NCI-H460 (cell line): ENCODE measurements at places on chromosomes 6 and 20.

DNA sequence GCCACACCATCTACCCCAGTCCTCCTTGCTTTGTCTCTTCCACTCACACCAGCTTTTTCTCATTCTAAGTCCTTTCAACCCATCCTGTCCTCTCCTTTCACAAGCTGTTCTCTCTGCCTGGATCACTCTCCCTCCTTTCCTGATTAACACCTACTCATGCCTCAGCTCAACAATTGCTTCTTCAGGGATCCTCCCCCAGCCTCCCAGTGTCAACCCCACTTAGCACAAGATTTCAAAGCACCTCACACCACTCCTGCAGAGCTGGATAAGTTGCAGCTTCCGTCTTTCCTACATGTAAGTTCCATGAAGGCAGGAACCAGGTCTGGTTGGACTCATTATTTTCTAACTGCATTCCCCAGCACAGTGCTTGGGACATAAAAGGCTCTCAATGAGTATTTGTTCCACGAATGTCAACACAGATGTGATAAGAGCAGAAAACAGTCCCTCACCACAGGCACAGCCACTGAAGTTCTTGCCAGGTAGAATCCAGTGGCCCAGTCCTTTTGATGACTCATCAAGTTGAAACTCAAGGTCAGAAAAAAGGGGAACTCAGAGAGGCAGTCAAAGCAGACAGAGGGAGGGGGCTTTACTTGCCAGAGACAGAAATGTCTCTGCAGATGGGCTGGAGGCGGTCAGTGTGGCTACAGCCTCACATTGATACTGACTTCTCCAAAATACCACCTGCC is 193.4 kb upstream of the PRDM1 start:
- DNase-seq: no peak

GRCh38 chr6:119720160-119720559 is 370.6 kb upstream of the MAN1A1 start:
- DNase-seq: no peak

GRCh38 chr6:95593025-95593424 is 15.7 kb downstream of the MANEA start:
- DNase-seq: no peak

DNA sequence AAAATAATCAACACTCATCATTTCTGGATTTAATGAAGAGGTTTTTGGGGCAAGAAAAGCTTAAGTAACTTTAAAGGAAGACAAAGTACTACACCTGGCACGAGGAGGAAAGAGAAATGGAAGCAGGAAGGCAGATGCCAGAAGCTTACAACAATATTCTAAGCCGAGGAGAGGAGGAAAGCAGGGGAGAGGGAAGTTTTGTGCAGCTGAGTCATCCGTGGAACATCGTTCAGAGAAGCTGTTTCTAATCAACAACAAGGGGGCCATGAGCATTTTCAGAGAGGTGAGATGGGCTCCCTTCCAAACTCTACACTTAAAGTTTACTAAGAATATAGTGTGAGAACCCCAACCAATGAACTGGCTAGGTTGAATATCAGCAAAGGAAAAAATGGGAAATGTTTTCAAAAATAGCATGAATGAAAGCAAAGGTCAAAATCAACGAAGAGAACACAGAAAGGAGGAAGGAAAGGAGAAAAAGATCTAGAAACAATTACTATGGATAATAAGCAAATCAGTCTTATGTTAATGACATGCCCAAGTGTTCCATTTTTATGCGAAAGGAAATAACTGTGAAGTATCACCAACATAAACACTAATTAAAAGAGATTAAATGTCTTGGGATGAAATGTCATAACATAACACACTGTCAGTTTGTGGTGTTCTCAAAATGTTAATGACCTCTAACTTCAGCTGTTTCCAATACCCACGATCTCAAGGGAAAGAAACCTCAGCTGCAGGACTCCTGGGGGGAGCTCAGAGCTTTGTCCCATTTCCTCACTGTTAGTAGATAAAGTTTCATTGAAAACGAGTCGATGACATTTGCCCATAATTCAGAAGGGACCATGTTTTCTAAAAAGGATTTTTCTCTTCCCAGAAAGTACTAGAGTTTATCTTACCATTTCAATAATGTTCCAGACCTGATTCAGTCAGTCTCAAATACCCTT is 203.4 kb upstream of the STXBP5 start:
- DNase-seq: no peak

- DNase-seq: no peak
Observed at GRCh38 chr20:50710492-50711063, 19.2 kb upstream of the RIPOR3 start.

GRCh38 chr6:30591008-30591407 is 19.8 kb downstream of the ABCF1 start:
- DNase-seq: no peak

DNA sequence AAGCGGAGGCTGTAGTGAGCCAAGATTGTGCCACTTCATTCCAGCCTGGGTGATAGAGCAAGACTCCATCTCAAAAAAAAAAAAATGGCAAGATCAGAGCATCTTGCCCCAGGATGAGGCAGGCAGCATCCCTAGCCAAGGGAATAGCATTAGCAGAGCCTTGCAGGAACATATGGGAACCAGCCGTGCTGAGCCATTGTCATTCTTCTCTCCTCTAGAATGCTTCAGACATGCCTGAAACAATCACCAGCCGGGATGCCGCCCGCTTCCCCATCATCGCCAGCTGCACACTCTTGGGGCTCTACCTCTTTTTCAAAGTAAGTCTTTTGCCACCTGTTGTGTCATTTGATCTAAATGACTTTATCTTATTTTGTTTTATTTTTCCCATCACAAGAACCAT is 13.0 kb downstream of the HM13 start:
- no peak for DNase-seq

- DNase-seq: no peak
Observed at GRCh38 chr6:20812776-20813175, 278.5 kb downstream of the CDKAL1 start.

GRCh38 chr6:13216236-13217014 is 111.9 kb downstream of the TBC1D7 start:
- DNase-seq: no peak

GRCh38 chr20:13174402-13174801 is 46.7 kb upstream of the ISM1 start:
- no peak for DNase-seq

DNA sequence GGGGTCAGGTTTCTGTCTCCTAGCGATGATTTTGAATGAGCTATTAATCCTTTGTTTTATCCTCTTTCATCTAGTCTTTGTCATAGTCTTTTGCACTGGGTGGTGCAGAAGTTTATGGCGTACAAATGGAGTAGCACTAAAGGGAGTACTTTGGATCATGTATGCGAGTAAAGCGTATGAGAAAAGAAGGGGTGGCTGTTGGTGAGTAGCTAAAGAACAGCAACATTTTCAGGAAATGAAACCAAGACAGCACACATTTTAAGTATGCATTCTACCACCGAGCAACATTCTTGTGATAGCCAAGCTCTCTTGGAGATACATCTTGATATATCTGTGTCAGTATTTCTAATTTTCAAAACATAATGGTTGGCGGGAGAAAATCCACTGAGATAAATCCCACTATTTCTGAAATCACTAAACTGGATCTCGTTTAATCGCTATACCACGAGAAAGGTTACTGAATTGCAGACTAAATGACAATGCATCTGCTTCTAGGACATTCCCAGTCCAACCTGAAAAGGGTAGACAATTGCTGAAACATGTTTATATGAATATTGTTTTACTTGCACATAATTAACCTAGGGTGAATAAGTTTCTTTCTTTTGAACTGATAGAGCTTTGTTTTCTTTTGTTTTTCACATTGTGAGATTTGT is 196.1 kb downstream of the TRIM27 start:
- DNase-seq: no peak

DNA sequence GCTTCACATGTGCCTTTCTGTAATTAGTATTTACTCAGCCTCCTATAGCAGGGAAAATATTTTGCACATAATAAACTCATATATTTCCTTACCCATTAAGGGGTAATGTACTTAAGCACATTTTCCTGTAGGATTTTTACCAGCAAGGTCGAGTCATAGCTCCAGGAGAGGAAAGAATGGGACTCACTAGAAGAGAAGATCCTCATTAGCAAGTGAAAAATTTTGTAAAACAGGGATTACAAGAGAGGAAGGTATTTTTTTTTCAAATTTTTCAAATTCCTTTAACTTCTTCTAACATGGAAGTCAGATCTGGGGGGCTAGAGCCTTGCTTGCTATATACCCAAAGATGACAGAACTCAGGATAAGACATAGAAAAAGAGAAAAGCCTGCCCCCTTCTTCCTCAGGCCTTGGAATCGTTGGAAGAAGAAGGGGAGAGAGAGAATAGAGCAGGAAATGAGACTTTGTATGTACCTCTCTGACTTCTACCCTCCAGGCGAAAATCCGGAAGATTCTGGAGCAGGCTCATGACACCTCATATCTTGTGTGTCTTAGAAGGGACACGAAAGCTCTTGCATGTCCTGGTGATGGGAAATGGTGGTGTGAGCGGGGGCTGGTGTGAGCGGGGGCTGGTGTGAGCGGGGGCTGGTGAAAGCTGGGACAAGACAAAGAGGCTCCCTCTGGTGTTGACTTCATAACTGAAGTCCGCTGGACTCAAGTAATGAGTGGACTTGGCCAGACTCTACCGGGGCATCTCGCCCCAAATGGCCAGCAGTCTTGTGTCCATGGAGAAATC is 256.9 kb upstream of the PLCB4 start:
- no peak for DNase-seq

GRCh38 chr20:62588458-62589149 is 53.7 kb upstream of the SLCO4A1 start:
- DNase-seq: no peak

GRCh38 chr6:17583811-17584210 is 16.3 kb upstream of the FAM8A1 start:
- DNase-seq: no peak

GRCh38 chr6:150589852-150590251 is 9.8 kb upstream of the PLEKHG1 start:
- DNase-seq: no peak

DNA sequence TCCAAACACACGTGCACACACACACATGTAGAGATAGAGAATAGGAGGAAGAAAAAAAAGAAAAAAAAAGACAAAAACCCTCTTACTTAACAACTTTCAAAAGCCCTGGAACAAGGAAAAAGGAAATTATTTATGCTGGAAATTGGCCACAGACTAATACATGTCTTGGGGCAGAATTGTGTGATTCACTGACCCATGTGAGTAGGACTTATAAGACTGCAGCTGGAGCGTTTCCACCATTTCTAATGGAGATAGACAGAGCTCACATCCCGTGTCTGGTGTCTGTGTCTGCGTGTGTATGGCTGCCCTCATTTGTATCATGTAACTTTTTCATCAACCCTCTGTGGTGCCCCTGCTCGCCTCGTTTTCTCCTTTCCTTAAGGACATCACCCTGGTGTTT is 99.8 kb upstream of the PDE10A start:
- no peak for DNase-seq

DNA sequence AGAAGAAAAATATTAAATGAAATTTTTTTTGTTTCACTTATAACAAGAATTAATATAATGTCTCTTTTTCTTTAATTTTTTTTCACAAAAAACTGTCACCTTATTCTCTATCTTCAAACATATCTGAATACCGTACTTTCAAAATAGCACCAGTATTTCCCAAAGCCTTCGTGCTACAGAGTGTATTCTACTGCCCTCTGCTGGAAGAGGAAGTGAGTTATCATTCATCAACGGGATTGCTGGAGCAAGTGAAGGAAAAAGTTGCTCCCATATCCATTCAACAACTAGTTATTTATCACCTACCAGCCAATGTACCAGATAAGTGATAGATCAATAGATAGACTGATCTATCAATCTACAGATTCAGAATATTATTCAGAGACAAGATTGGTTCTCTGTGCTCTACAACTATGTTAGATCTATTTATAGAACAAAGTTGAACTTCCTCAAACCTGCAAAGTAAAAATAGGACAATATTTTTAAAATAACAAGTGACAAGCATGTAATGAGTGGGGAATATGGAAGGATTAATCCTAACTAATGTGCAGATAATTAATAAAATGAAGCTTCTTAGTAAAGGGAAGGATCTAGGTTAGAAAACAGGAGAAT is 26.7 kb upstream of the TFAP2B start:
- peak; percentile 31 for DNase-seq

DNA sequence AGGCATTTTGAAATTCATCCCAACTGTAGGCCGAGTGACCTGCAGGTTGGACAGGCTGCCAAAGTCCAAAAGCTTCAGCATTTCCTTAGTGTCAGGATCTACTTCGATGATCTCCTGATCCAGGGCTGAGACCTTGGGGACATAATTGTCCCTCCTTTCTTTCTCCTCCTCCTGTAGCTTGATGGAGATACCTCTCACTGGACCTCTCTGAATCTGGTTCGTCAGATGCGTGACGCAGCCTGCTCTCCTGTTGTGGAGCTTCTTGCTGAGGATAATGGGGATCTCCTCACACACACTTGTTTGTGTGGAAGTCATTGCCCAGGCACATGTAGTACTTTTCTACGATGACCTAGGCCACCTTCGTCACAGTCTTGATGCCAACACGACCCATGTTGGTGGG is 1.5 kb upstream of the MAS1L start:
- no peak for DNase-seq

DNA sequence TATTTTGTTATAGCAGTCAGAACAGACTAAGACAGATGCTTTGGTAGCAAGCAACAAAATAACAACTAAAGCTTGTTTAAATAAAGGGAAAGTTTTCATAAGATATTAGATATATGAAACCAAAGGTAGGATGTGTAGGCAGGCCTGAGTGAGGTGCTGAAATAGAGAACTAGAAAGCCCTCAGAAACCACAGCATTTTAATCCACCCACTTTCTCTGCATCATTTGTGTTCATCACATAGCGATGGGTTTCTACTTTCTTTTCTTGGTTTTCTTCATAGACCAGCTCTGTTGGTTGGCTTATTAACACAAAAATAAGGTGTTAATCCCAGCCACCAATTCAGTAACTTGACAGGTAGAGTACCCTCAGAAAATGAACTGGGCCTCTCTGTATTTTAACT is 58.6 kb downstream of the RPS12 start:
- no peak for DNase-seq

DNA sequence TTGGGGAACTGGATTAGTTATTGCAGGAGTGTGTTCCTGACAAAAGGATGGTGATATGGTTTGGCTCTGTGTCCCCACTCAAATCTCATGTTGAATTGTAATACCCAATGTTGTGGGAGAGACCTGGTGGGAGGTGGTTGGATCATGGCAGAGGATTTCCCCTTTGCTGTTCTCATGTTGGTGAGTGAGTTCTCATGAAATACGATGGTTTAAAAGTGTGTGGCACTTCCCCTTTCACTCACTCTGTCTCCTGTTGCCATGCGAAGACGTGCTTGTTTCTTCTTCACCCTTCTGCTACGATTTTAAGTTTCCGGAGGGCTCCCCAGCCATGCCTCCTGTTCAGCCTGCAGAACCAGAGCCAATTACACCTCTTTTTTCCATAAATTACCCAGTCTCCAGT is 16.2 kb upstream of the TREM1 start:
- DNase-seq: no peak

DNA sequence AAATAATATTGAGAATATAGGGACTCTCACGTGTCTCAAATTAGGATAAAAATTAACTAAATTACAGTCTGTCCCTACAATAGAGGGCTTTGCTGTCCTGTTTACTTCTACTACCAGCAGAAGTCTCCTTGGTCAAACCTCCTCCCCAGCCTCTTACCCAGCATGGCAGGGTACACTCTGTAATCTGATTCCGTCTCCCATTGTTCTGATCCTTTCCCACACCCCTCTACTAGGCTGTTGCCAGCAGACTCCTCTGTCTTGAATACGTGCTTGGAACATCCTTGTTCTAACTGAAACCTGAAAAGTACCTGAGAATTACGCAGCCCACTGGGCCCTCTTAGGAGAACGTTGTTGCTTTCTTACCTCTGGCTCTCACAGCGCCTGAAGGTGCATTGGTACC is 112.2 kb upstream of the PREP start:
- DNase-seq: no peak
